ENCODE measurements at places on chromosomes 16 and 17.
A peak's percentile ranks its signal among the peaks of the same experiment; 100 is the strongest.

- peak; percentile 50 for DNase-seq
Measured at GRCh38 chr17:9959377-9959981, 54.4 kb upstream of the RCVRN start.

DNA sequence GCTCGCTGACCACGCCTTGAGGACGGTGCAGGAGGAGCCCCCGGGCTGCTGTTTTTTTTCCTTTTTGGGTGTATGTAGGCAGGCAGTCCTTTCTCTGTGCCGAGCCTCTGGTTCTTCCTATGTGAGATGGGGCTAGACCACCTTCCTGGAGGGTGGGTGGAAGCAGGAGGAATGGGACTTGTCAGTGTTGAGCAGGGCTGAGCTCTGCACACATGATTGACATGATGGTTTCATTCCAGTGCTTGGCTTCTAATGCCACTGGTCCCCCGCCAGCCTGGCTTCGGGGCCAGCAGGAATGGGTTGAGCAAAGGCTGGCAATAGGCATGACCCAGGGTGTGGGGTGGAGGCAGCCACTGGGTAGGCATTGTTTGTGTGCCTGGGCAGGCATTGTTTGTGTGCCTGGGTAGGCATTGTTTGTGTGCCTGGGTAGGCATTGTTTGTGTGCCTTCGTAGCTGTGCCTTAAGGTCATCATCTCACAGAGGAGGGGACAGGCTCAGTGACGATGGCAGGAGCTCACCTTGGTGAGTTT lies 14.2 kb upstream of the ADCY7 start:
- DNase-seq, result no peak

DNA sequence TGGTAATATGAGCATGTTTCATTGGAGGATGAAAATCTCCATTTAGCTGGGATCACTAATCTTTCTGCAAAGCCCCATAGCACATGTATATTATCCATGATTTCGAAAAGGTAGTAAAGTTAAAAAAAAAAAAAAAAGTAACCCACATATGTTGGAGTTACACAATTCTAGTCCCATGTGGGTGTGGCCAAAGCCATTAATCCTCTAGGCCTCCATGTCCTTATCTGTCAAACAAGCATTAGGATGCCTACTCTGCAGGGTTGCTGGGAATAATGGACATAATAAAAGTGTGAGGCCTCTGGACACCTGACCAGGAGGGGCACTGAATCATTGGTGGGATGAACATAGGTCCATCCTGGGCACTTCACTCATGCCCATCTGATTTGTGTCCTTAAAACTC lies 29.2 kb upstream of the VAT1L start:
- no peak for DNase-seq

DNA sequence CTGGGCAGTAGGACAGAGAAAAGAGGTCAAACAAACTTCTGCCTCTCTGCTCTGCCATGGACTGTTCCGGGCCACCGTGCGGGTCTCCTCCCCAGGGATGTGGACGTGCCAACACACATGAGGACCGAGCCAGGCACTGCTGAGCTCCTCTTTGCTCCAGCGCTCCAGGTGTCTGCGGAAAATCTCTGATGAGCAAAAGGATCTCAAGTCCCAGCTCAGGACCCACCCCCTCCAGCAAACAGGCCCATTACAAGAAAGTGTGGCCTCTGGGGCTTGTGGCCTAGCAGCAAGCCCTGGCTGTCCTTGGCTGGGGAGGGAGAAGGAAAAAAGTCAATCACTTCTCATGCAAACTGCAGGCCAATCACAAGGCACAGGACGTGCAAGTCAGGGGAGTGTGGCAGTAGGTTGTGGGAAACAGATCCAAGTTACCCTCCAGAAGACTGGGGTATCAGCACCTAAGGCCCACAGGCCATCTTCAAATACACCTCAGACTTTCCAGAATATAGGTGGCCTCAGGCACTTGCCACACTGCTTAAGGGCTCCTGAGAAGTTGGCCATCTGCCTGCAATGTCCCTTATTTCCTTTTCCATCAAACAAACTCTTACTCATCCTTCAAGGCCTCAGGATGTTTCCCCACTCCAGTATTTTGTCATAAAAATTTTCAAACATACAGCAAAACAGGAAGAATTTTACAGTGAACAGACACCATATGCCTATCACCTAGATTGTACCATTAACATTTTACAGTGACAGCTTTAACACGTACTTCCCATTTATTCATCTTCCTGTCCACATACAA lies 36.0 kb upstream of the SREBF1 start:
- no peak for DNase-seq

GRCh38 chr16:27847030-27847550 lies 216.4 kb downstream of the GSG1L start:
- DNase-seq, result no peak

- no peak for DNase-seq
Measured at GRCh38 chr16:86249631-86250030, 260.7 kb upstream of the FOXF1 start.

- DNase-seq, result peak; percentile 45
Measured at GRCh38 chr16:69823831-69824563, 61.9 kb downstream of the WWP2 start.

- no peak for DNase-seq
Measured at GRCh38 chr17:27446569-27447301, 9.5 kb upstream of the KSR1 start.

GRCh38 chr17:28086519-28086918 lies 44.0 kb downstream of the NLK start:
- no peak for DNase-seq

- DNase-seq, result no peak
Measured at GRCh38 chr17:83123896-83124801, 44.7 kb downstream of the METRNL start.

DNA sequence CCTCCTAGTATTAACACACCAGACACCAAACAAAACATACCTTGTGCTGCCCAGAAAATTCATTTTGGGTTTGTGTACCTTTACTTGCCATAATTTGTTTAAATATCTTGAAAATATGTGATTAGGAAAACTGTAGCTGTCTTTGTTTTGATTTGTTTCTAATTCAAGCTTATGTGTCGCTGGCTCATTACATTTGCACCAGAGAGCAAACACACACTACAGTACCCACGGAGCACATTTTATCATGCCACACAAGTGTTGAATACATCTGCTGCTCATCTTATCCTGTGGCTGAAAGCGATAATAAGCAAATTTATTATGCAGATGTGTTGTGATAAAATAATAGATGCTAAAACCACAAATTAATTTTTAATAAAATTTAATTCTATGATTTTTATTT lies 63.1 kb downstream of the SPAG9 start:
- no peak for DNase-seq

All from suppressor macrophage (primary cell).